NCI-H510A treated with DMSO at 0.1 percent for 48 hours (cell line): ENCODE measurements at places on chromosomes 2 and 18.

DNA sequence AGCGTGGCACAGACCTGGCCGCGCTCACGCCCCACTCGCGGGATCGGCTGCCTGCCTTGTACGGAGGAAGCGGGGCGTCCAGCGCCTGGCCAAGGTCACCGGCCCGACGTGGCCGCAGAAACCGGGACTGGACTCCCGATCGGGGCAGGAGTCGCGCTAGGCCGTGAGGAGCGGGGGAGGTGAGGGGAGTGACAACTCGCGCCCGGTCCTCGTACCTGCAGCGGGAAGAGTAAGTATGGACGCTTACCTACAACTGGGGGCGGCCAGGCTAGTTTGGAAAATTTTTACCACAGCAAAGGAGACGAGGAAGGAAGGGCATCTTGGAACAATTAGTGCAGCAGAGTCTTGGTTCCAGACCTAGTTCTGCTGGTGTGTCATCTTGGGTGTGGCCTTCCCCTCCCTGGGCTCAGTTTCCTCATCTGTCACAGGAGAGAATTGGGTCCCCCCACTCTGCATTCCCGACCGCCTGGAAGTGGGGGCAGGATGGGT, 693 bp downstream of the UBE2F start:
- no peak for DNase-seq

DNA sequence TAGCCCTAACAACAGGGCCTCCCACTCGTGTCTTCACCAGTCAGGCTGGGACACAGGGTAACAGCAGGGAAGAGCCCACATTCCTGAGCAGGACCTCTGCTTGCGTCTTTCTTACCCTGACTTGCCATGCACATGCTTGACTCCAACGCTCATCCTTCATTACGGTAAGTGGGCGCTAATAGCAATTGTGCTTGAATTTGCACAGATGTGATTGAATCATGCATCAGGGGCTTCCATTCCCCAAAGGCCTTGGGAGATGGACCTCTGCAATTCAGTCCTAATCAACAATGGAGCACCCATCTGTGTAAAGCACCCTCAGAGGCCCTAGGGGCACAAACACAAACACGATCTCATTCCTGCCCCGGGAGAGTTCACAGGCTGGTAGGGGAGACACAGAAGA, 13.5 kb downstream of the TEX51 start:
- no peak for DNase-seq

GRCh38 chr2:142915502-142915901, 38.0 kb downstream of the KYNU start:
- no peak for DNase-seq

DNA sequence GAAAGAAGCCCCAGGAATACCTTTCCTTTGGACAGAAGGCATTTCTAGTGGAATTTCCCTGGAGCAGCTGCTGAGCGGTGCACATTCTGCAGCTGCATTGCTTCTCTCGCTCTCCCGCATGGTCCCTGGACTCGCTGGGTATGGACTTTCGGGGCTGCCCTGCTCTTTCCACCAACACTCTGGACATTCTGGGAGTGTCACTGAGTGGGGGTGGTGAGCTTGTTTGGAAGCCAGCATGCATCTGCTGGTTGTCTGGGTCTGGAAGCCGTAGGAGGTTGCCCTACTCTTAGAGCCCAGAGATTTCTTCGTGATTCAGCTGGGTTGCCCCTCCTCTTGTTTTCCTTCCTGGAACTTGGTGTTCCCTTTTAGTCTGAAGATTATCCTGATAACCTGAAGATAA, 52.6 kb downstream of the TWIST2 start:
- no peak for DNase-seq

DNA sequence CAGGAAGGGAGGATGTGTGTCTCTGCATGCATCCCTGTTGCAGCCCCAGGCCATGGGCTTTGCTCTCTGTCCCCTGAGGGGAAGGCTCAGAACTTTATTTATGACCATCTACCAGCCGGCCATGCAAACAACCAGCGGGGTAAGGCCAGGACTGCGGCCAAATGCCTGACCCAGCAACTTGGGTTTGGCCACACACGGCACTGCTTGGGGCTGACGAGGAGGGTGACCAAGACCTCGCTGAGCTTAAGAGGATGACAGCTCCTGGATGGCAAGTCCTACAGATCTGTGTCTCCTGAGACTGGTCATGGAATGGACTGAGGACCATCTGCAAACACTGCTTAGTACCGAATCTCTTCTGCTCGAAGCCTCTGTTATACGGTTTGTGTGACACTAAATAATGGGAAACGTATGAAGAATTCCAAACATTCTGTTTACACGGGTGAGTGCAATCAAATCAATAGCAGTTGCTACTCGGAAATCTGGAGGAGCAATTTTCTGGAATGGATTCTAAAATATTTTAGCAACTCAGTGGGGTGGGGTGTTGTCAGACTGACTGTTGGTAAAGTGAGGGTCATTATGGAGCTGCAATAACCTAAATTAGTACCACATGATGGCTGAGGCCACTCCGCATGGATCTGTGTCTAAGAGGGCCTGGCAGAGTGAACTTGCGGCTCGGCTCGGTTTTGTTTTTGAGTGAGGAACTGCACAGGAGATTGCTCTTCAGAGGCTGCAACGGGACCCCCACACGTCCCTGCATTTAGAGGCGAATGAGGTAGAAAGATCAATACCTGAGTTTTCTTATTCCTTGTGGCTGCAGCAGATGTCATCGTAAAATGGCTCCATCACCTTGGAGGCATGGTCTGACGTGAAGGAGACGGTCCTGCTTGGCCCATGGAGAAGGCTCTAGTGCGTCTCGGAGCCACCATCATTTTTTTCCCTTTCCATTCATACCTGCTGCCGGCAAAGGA, 26.6 kb downstream of the TMEM18 start:
- DNase-seq: no peak

- DNase-seq: peak; percentile 16
Measured at GRCh38 chr2:101617796-101618195, 79.7 kb upstream of the MAP4K4 start.

- DNase-seq: peak; percentile 54
Measured at GRCh38 chr18:46148810-46149209, 44.6 kb downstream of the HAUS1 start.

DNA sequence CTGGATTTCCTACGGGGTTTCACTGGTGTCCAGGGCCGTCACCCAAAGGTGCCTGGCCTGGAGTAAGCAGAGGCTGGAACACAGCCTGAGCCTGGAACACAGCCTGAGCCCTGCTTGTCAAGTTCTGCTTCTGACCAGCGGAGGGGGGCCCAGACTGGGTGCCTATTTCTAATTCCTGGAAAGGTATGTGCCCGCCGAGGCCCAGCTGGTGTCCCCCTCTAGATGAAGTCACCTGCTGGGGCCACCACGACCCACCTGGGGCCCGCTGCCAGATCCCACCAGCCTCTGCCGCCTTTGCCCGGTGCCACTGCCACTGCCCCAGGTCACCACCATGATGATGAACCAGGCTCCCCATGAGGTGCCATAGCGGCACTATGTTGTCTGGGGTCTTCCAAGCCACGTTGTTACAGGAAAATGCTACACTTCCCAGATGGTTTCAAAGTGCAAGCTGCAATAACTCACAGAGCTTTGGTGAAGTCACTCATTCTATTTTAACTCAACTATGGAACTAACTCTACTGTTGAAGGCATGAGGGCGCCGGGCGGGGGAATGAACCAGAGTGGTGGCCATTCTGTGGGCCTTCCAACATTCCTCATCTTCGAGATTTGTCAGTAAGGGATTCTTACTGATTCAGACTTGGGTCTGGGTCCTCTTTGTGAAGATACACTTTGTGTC, 40.9 kb upstream of the LAPTM4A start:
- DNase-seq: no peak

DNA sequence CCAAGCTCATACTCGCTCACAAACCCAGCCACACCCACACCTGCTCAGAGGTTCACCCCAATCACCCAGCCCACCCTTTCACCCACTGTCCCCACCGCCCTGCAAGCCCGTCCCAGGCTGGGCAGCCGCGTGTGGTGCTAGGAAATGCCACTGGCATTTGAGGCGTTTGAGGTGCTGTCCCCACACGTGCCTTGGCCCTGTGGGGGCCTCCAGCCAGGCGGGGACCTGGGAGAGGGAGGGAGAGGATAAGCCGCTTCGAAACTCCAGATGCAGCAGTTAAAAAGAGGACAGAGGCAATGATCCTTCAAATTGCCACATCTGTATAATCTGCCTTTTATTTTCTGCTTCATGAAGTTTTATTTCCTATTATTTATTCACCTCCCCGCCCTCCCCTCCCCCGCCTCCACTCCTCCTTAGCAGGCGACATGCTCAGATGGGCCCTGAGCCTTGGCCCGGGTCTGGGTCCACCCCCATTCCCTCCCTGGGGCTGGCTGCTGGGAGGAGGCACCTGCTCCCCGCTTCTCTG, 35.9 kb downstream of the PSD4 start:
- DNase-seq: no peak

- DNase-seq: peak; percentile 47
Measured at GRCh38 chr18:77220726-77221125, 28.9 kb upstream of the GALR1 start.

GRCh38 chr18:63192126-63192884, 127.3 kb downstream of the BCL2 start:
- no peak for DNase-seq

GRCh38 chr18:49959176-49959575, 145.8 kb upstream of the ACAA2 start:
- no peak for DNase-seq

GRCh38 chr18:10229458-10229857, 225.0 kb upstream of the APCDD1 start:
- no peak for DNase-seq

GRCh38 chr18:51716277-51716676, 518.8 kb upstream of the MEX3C start:
- no peak for DNase-seq

GRCh38 chr2:207807516-207807915, 37.8 kb upstream of the FZD5 start:
- DNase-seq: no peak

GRCh38 chr2:19790291-19790690, 111.5 kb downstream of the TTC32 start:
- DNase-seq: no peak

DNA sequence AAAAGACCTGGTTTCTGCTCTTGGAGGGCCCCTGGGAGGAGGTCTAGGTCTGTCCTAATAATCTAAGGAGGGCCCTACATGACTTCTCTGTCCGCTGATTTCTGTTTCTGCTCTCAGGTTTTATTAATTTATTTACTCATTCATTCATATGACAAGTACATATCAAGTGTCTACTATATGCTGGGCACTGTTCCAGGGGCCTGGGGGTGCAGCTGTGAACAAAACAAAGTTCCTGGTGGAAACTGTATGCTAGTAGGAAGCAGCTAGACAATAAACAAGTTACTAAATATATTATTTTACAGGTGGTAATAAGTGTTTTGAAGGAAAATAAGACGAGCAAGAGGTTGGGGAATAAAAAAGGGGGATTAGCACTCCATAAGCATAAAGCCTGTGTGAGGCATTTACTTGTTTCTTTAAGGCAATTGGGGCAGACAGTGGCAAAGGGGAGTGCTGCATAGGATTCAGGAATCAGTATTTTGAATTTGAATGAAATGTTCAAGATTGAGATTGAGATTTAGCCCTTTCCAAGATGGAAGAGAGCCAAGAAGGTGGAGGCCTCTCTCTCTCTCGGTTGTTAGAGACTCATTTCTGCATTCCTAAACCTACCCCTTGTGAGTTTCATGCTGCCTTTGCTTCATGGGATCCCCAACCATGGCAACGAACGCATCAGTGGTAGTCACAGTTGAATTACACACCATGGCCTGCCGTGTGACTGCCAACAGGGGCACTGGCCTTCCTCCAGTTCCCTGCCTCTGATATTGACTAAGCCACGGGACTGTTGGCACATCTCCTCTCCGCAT, 28.3 kb downstream of the DRC1 start:
- peak; percentile 86 for DNase-seq

- no peak for DNase-seq
Measured at GRCh38 chr2:68870215-68870614, 982 bp downstream of the BMP10 start.

DNA sequence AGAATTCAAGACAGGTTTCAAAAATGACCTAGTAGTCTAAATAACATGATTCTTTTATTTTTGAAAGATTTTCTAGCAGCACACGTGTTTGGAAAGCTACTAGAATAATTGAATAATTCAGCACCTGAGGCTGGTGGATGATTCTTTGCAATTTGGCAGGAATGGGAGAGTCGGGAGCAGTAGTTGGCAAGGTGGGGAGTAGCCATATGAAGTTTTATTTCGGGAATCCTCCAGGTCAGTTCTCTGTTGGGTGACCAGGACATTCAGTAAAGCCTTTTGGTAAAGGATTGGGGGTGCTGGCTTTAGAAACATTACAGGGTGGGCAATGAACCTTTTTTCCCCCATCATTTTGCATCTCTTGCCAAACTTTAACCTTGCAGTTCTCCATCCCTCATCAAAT, 75.0 kb upstream of the LYPD6B start:
- no peak for DNase-seq

DNA sequence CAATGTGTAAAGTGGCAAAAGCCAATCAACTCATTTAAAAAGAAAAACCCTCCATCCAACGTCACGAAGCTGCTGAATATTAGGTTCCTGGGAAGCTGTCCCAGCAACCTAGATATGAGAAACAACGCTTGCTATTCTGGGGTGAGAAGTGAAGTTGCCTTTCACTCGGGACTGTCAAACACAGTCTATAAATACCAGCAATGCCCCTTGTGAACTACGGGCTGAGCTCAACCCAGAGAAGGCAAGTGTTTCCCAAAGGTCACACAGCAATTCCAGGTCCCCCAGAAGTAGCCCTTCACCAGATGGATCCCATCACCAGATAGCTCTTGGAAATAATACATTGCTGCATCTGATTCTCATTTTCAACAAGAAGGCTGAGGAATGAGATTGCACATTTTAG, 67.9 kb downstream of the BCL11A start:
- DNase-seq: no peak

DNA sequence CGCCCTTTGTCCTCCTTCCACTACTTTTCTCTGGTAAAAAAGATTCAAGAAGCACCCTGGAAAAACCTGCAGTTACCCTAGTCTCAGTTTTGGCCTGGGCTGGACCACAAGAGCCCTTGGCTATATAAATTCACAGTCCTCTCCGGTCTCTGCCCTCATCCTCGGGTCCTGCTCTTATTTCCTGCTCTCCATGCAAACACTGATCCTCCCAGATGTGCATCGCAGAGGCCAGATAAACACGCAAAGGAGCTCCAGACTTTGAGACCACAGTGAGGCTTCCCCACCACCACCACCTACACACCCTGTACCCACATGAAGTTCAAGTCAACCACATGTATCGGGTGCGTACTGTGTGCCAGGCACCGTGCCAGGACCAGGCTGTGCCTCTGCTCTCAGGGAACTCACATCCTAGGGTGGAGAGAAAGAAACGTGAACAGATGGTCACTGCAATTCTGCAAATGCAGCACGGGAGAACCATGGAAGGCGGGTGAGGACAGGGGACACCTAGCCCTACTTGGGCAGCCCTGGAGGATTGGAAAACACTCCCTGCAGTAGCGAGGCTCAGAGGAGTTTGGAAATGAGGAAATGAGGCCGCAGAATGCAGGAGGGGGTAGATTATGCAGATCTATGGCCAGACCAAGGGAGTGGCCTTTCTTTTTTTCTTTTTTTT, 7.4 kb downstream of the CTDSP1 start:
- DNase-seq: peak; percentile 71

GRCh38 chr18:26556573-26556972, 8.2 kb upstream of the KCTD1 start:
- DNase-seq: no peak
